ENCODE measurements at places on chromosomes 5 and 9.

- no peak for DNase-seq
These were observed 45.9 kb upstream of the JAK2 start for GRCh38 chr9:4939118-4939561.

- DNase-seq, result no peak
These were observed 726.4 kb upstream of the TYRP1 start for GRCh38 chr9:11966786-11967185.

GRCh38 chr9:28407351-28407750 lies 834.1 kb upstream of the C9orf72 start:
- no peak for DNase-seq

- DNase-seq, result no peak
These were observed 2.1 kb downstream of the RPL7A start for GRCh38 chr9:133349965-133350616.

DNA sequence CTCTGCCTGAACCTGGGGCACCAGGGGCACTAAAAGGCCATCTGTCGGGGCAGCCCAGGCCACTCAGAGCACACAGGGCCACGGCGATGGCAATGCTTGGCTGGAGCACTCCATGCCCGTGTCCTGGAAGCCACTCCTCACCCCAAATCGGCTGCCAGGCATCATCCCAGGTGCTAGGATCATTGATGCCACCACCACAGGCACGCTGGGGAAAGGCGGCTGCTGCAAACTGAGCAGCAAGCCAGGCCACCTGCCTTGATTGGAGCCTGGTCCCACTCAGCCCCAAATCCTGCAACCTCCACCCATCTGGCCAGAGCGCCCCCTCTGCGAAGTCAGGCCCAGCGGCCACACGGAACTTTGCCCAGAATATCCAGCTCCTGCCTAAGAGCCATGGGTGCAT lies 67.8 kb downstream of the DEPDC1B start:
- DNase-seq, result no peak

GRCh38 chr5:171226096-171226754 lies 82.8 kb upstream of the TLX3 start:
- DNase-seq, result no peak

GRCh38 chr5:140321796-140322195 lies 18.9 kb upstream of the PFDN1 start:
- DNase-seq, result no peak

GRCh38 chr5:12315461-12315860 lies 411.2 kb upstream of the CTNND2 start:
- no peak for DNase-seq

GRCh38 chr9:86168256-86168655 lies 68.9 kb upstream of the GOLM1 start:
- DNase-seq, result no peak

DNA sequence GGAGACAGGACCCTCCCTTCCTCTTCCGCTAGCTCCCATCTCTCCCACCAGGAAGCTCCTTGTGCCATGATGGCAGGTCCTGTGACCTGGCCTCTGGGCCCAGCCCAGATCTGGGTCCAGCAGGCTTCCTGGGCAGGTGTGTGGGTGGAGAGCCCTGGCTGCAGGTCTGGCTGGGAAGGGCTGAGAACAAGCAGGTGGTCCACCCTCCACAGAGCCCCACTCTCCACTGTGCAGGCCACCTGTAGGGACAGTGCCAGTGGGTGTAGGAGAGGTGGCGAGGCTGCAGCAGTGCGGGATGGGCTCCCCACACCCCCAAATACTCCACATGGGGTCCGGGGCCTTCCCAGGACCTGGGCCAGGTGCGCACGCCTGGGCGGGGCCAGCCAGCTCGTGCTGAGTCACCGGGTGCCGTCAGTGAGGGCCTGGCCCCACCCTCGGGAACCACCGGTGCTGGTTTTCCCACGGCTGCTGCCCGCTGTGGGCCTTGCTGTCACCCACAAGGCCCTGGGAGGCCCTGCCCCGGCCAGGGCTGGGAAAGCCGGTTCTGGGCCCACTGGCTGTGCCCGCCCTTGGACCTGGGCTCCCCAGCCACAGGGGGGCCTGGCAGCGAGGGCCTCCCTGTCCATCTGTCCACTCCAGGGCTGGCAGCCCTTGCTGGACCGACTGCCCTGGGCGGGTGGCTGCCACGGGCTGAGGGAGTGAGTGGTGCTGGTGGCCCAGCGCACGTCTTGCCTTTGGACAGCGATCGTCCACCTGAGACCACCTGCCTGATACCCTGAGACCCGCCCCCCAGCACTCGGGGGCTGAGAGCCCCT lies 9.3 kb upstream of the NRARP start:
- no peak for DNase-seq

DNA sequence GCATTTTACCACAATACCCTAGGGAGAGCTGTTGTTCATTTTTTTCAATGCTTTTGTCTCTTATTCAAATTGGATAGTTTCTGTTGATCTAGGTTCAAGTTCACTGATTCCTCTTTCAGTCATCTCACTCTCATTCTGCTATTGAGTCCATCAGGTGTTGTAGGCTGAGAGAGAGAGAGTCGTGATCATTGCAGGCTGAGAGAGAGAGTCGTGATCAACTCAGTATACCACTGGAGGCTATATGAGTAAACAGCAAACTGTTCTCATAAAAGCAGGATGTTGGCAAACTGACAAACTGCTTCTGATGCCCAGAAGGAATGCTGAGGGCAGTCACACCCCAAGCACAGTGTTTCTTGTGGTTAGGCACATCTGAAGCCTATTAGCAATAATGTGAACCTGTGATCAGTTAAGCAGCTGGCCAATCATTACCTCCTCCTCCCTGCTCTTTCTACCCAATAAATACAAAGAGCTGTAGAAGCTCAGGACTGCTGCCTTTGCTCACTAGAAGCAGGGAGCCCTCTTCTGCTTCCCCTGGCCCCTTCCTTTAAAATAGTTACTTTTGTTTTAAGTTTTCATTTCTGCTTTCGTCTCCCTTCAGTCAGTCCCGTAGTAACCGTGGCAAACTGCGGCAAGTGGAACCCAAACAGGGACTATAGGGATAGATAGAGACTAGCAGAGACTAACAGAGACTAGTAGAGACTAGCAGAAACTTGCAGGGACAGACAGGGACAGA lies 476.1 kb upstream of the ACO1 start:
- DNase-seq, result no peak

GRCh38 chr5:172788771-172789686 lies 18.0 kb upstream of the DUSP1 start:
- DNase-seq, result no peak

GRCh38 chr9:19411316-19411715 lies 2.5 kb downstream of the ACER2 start:
- DNase-seq, result no peak

GRCh38 chr9:96241391-96241809 lies 60.6 kb downstream of the HSD17B3 start:
- no peak for DNase-seq

DNA sequence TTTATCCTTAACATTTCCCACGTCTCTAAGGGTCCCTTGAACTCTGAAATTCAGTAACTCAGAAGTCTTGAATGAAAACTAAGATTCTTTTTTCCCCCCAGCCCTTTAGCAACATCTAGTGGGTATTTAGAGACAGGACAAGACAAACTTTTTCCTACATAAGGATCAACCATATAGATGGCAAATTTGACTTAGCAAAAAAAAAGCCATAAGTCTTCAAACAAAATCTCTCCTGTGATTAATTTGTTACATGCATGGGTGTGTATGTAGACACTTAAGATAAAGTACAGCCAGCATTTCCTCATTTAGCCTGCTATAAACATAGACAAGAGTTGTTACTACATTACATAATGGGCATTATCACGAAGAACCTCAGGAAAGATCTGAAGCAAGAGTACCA lies 29.1 kb upstream of the ANKRD31 start:
- no peak for DNase-seq

GRCh38 chr5:164048359-164048926 lies 543.0 kb downstream of the MAT2B start:
- no peak for DNase-seq

GRCh38 chr5:144189800-144190429 lies 19.2 kb downstream of the KCTD16 start:
- DNase-seq, result no peak

DNA sequence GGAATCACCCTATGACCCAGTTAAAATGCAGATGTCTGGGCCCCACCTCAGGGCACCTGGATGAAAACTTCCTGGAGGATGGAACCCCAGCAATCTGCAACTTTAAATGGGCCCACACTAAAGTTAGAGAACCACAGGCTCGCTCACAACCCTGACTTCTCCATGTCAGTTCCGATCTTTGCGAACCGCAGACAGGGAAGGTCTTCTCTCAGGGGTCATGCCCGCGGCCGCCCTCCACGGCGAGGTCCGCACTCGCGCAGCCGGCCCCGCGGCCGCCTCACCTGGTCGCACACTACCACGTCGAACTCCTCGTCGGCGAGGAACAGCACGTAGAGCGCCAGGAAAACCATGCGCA lies 499 bp downstream of the ALG2 start:
- DNase-seq, result no peak

DNA sequence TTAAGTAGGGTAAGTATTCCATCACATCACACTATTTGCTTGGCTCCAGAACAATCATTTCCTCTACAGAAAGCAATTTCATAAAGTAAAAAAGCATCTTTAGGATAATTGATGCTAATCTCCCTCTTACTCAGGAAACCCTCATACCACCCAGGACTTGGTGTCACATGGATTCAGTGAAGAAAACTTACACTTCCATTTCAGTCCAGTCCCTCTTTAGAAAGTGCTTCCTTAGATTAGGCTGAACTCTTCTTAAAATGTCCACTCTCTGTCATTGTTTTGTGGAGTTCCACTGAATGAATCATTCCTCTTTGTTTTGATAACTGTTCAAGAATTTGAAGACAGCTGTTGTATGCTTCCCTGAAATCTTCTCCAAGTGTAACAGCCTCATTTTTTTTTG lies 144.0 kb upstream of the ZNF462 start:
- DNase-seq, result no peak

- peak; percentile 13 for DNase-seq
These were observed 815 bp upstream of the ODF2 start for GRCh38 chr9:128454991-128455390.

DNA sequence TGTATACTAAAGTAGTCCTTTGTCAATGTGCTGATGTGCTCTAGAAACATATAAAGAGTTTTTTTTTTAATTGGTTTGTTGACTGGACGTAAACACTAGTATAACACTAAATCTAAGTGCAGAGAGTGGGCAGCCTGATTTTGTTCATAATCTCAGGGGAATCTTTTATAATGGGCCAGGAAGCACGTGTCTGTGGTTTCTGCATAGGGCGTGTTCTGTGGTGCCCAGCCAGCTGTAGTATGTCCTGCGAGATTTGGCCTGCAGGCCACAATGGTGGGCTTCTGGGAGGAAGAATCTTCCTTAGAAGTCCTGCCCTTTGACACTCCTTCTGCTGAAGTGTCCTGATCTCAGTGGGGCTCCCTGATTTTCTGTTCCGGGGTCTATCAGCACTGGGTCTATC lies 49.0 kb upstream of the DHFR start:
- no peak for DNase-seq

- no peak for DNase-seq
These were observed 143.8 kb downstream of the PAPPA start for GRCh38 chr9:116297346-116297745.

GRCh38 chr9:36820392-36820861 lies 213.6 kb downstream of the PAX5 start:
- DNase-seq, result no peak

- no peak for DNase-seq
These were observed 21.9 kb upstream of the DTWD2 start for GRCh38 chr5:119010206-119010605.

DNA sequence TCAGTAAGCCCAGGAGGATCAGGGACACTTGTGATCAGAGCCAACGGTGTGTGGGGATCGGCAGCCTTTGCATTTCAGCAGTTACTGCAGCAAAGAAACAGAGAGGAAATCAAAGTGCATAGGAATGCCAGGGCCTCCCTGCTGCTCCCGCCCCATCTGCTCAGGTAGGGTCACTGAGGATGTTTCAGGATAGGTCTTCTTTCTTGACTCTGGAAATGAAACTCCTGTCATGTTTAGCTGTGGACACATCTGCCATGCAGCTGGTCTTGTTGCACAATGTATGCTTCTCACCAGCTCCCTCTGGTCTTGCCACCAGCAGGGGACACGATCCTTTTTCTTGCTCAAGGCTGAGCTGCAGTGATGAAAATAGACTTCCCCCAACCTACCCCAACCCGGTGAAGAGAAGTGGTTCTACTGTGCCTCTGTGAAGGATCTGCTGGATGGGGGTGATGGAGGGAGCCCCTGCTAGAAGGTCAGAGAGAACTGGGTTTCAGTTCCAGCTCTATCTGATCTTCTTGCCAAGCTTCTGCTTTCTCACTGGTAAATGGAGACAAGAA lies 185.2 kb upstream of the KLF4 start:
- DNase-seq, result no peak

- DNase-seq, result no peak
These were observed 110.9 kb downstream of the GRIA1 start for GRCh38 chr5:153601377-153601776.

GRCh38 chr9:84754881-84755280 lies 85.4 kb downstream of the NTRK2 start:
- DNase-seq, result no peak

- DNase-seq, result no peak
These were observed 195.7 kb downstream of the PALM2AKAP2 start for GRCh38 chr9:109975574-109976295.

- DNase-seq, result no peak
These were observed 5.5 kb upstream of the N4BP3 start for GRCh38 chr5:178107756-178108310.

DNA sequence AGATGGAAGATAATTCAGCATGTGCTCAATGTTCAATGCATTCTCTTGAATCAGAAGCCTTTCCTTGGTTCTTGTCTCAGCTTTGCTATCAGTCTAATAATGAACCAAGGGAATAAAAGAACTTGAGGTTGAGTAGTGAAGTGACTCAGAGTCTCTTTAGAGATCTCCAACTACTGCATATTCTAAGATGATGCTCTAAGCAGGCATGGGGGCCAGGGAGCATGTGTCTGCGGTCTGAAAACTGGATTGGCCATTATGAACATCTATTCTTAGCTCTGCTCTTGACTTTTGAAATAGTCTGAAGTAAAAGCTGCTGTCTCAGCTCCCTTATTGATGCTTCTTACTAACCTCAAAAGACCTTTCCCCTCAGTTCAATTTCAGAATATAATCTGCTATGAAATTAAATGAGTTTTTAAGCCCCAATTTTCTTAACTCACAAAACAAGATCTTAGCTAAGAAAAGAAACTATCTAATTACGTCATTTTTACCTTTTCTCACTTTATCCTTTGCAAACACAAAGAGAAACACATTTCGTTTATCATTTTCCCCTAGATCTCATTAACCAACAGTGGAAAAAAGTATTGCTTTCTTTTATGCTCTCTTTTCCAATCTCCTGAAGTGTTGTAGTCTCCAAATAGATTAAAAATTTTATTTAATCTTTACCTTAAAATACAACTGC lies 44.8 kb downstream of the PLCXD3 start:
- no peak for DNase-seq

- DNase-seq, result no peak
These were observed 3.4 kb downstream of the KLHL9 start for GRCh38 chr9:21331676-21332402.

- no peak for DNase-seq
These were observed 84.6 kb downstream of the HMHB1 start for GRCh38 chr5:143896516-143896915.

All from SHP77 treated with DMSO at 0.1 percent for 48 hours (cell line).